WTC11 (cell line): ENCODE measurements at places on chromosomes 2 and 18.

- H3K36me3 ChIP-seq = no peaks in the 10 kb centered on the region
- H3K4me3 ChIP-seq = no peak overlapping the region
- peaks cover 29% of the 10 kb centered on the region for H3K4me1 ChIP-seq
- H3K27ac ChIP-seq = no peak overlapping the region
- peaks cover 12% of the 10 kb centered on the region for H3K27me3 ChIP-seq
Observed at GRCh38 chr18:24918257-24918656, 433.7 kb downstream of the ZNF521 start.

DNA sequence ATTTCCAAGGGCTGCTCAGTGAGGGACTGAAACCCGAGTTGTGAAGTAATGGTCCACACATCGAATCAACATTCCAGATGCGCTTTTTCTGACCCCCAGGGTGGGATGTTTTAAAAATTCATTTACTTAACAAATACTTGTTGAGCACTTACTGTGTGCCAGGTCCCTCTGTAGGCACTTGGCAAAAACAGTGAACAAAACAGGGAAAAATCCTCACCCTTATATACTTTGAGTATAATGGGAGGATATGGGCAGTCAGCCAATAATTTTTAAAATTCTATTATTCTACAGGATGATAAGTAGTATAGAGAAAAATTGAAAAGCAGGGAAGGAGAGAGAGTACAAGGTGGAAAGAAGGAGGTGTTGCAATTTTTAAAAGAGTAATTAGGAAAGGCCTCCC lies 31.3 kb upstream of the AFTPH start:
- H3K27me3 ChIP-seq = no peaks in the 10 kb centered on the region
- no peak overlapping the region for H3K4me3 ChIP-seq
- H3K36me3 ChIP-seq = no peaks in the 10 kb centered on the region

DNA sequence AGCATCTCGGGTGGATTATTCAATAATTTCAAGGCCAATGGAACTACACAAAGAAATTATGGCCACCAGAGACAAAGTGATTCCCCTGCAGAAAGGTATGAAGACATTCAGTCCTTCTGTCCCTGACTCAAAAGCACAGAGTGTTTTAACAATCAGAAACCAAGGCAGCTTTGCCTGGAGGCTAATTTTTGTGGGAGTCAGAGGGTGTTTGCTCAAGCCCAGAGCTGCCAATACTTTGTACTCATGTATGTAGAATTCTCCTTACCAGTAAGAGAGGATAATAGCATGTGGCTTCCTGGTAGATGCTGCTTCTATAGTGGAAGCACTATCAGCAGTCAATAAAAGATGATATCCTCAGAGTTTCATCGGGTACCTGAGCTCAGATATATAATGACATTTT lies 178.4 kb downstream of the KCNE4 start:
- no peak overlapping the region for H3K4me3 ChIP-seq
- H3K27me3 ChIP-seq = no peaks in the 10 kb centered on the region
- H3K27ac ChIP-seq = no peak overlapping the region
- H3K4me1 ChIP-seq = peaks cover 4% of the 10 kb centered on the region
- no peaks in the 10 kb centered on the region for H3K36me3 ChIP-seq

- H3K27me3 ChIP-seq = no peaks in the 10 kb centered on the region
- peaks cover 39% of the 10 kb centered on the region for H3K4me1 ChIP-seq
- no peak overlapping the region for H3K27ac ChIP-seq
- peaks cover 28% of the 10 kb centered on the region for H3K36me3 ChIP-seq
- no peak overlapping the region for H3K4me3 ChIP-seq
Observed at GRCh38 chr2:12688091-12688490, 28.6 kb upstream of the TRIB2 start.

- H3K36me3 ChIP-seq = no peaks in the 10 kb centered on the region
- H3K27me3 ChIP-seq = no peaks in the 10 kb centered on the region
- DNase-seq = no peak
- H3K4me1 ChIP-seq = no peaks in the 10 kb centered on the region
- H3K4me3 ChIP-seq = no peak overlapping the region
- no peak overlapping the region for H3K27ac ChIP-seq
Observed at GRCh38 chr2:19806591-19806990, 95.2 kb downstream of the TTC32 start.
